Central memory CD4-positive, alpha-beta T cell (primary cell): ENCODE measurements at places on chromosomes 3 and 15.
A peak's percentile ranks its signal among the peaks of the same experiment; 100 is the strongest.

- no peak for DNase-seq
Observed at GRCh38 chr3:87973906-87974305, 84.9 kb downstream of the CGGBP1 start.

DNA sequence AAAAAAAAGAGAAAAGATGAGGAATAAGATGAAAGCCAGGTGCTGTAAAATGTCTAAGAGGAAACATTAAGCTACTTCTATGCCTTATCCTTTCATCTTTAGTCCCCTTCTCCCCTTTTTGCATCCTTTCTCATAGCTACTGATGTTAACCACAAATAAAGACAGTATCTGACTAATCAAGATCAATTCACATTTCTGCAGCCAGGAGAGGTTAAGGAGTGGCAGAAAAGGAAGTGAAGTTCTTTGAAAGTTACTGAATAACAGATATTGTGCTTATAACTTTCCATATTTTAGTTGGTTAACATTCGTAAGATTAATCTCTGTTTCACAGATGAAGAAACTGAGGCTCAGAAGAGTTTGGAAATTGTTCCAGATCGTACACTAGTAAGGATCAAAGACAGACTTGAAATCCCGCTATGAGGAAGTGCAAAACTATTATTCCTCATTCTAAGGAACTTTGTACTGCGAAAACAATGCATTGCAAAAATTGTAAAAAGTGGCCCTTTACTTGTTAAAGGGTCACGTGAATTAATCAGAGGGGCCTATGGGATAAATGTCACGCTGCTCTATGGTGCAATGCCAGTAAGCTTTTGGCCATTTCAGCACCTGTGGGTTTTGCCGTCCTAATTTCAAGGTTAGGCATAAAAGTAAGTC lies 117.7 kb upstream of the GRM7 start:
- DNase-seq = no peak

DNA sequence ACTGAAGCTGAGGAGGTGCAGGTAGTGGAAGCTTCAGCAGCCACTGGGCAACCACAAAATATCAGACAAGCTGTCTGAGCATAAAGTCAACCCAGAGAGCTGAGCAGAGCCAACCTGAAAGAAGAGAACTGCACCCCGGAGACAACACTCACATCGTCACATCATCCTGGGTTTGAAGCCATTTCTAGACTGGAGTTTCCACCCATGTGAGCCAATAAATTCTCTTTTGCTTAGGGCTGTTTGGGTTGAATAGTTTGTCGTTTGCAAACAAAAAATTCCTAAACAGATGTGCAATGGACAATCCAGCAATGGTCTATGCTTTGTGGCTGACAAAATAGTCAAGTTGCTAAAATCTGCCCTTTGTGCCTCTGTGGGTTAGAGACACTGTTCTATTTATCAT lies 15.3 kb upstream of the RAD18 start:
- DNase-seq = no peak

GRCh38 chr15:53520996-53521395 lies 238.5 kb downstream of the WDR72 start:
- DNase-seq = no peak

- DNase-seq = no peak
Observed at GRCh38 chr3:27907929-27908328, 185.8 kb upstream of the EOMES start.

DNA sequence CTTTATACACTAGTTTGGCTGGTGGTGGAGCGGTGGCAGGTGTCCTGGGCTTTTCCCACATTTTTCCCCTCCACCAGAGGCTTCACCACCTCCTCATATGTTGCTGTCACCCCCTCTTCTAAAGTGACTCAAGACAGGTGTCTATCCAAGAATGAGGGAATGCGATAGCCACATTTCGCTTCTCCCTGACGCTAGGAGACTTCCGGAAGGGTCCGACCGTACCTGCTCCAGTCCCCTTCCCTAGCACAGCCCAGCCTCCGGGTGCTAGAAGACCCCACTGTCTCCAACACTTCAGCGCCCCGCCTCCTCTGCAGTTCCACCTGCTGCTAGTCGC lies 496 bp downstream of the SCAMP2 start:
- DNase-seq = no peak

DNA sequence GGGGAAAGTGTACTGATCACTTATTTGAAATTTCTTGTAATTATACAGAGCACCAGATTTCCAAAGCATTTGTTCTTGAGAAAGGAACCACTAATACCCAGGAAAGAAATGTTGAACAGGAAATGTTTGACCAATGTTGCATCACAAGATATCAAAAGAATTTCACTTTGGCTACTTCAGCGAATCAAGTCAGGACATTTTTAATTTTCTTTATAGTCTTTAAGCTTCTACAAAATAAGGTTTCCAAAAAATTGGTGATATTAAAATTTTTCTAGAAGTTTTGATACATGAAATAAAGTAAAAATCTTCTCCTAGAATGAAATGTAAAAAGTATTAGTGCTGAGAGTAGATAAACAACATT lies 421.9 kb downstream of the MECOM start:
- no peak for DNase-seq

DNA sequence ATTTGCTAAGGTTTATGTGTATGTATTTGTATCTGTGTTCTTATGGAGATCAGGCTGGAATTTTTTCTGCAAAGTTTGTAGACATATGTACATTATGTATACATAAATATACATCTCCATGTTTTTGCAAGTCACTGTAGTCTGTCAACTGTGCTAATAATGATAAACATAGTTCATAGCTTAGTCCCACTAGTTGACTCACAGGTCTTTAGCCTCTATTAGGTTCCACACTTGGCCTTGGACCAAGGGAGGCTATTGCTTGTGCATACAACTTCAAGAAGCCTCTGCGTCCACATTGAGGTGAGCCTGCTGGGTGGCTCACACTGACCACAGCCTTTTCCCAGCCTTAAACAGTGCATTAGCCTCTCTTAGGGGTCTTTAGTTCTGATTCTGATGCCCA lies 243.8 kb upstream of the PEX5L start:
- no peak for DNase-seq

- DNase-seq = no peak
Observed at GRCh38 chr3:29978036-29978435, 628.4 kb upstream of the TGFBR2 start.

- DNase-seq = no peak
Observed at GRCh38 chr15:36428102-36428845, 151.2 kb upstream of the CDIN1 start.

DNA sequence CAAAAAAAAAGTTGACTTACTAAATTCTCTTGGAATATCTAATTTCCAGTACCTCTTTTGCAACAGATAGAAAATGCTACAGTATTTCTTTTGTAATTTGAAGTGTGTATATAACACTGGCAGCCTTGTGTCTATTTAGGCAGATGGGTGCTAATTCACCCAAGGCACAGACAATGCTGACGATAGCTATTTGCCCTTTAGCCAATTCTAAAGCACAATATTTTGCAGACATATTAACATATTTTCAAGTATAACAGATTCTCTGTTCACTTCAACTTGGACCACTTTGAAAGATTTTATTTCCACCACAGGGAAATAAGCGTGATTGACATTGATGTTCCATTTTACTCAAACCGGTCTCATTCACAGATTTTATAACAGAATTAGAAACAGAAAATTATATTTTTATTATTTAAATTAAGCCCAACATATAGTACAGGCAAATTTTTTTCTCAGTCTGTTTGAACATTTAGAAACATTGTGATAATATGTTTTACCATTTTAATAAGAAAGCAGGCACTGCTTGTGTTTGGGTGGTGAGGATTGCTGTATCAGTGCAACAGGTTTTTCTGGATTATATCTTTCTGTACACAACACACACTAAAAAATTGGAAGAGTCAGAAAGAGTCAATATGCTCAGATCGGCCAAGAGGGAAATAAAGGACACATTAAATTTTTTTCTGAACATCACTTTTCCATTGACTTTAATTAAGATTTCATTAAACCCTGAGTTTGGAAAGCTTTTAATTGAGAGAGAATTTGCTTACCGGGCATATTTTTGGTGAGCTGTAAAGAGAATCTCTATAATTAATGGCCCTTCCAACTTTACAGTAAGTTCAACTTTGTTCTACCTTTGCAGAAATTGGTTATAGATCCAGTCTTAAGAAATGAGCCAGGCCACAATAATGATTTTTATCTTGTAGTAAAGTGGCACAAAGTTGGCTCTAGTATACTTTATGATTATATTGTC lies 327.3 kb upstream of the NR2F2 start:
- no peak for DNase-seq

- DNase-seq = no peak
Observed at GRCh38 chr3:14853271-14853951, 34.6 kb downstream of the FGD5 start.

- DNase-seq = no peak
Observed at GRCh38 chr3:62335196-62335595, 38.2 kb downstream of the FEZF2 start.

- DNase-seq = no peak
Observed at GRCh38 chr3:58962040-58962651, 87.7 kb downstream of the CFAP20DC start.

DNA sequence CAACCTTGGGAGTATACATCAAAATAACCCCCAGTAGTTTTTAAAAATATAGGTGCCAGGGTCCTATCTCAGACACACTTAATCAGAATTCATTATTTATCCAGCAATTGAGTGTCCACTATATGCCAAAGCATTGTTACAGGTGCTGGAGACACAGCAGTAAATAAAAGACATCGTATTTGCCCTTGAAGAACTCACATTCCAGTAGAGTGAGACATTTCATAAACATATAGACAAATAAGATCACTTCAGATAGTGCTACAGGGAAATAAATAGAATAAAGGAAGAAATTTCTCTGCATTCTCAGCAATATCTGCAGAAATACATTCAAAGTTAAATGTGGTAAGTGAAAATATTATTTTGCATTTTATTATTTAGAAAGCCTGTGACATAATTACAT lies 34.1 kb upstream of the ANKRD28 start:
- no peak for DNase-seq

DNA sequence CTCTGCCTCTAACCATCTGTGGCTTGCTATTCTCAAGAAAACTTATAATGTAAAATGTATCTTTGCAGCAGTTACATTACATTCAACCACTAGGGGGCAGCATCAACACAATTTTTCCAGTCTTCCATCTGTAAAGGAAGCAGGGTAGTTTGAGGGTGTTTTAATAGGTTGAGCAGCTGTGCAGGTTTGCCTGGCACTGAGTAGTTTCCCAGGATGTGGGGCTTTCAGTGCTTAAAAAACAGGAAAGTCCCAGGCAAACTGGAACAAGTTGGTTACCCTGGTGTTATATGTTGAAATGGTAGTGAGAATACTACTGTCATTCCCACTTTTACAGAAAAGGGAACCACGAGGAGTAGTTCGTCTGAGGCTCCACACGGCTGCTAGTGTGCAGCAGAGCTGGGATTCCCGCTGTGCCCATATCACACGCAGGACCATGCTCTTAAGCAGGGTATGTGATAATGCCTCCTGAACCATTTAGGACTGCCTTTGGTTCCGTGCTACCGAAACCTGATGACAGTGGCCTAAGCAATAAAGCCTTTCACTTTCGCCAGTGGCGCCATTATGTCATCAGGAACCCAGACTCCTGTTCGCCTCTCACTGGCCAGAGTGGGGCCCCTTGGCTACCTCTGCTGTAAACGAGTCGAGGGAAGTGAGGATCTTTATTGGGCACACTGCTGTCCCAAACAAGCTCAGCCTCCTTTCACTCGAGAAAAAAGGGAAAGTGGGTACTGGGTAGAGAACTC lies 64.7 kb upstream of the ZBTB38 start:
- peak; percentile 71 for DNase-seq

DNA sequence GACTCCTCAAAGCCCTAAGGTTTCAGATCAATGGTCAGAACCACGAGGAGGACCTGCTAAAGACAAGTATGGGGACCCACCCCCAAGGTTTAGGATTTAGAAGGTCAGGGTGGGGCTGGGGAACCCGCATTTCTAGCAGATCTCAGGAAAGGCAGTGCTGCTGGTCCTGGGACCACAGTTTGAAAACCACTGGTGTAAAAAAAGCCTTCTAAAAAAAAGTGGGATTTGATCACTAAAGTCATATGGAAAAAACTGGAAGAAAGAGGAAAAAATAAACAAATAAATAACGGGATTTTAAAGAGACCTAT lies 832 bp downstream of the SLC41A3 start:
- DNase-seq = no peak

- no peak for DNase-seq
Observed at GRCh38 chr3:127316685-127317084, 28.8 kb upstream of the PRR20G start.

DNA sequence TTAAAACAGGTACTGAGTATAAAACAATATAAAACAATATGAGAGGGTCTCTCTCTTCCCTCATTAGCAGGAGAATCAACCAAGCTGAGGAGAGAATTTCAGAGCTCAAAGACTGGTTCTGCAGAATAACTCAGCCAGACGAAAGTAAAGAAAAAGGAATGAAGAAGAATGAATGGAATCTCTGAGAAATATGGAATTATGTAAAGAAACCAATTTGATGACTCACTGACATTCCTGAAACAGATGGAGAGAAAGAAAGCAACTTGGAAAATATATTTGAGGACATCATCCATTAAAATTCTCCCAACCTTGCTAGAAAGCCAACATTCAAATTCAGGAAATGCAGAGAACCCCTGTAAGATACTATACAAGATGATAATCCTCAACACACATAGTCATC lies 630.9 kb downstream of the PYDC2 start:
- no peak for DNase-seq

GRCh38 chr15:79620112-79620857 lies 188.1 kb downstream of the MINAR1 start:
- no peak for DNase-seq

DNA sequence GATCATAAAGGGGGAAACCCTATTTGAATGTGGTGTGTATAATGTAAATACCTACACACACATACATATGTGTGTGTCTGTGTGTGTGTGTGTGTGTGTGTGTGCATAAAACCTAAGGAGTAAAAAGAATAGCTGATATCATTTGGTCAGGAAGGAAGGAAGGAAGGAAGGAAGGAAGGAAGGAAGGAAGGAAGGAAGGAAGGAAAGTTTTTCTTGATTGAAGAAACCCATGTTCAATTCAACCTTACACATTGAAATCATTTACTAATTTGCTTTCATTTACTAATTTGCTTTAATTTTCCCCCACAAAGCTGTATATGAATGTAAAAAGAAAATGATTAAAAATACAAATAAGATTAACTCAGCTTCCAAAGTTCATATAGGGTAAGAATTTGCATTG lies 386.6 kb downstream of the ROBO2 start:
- no peak for DNase-seq

DNA sequence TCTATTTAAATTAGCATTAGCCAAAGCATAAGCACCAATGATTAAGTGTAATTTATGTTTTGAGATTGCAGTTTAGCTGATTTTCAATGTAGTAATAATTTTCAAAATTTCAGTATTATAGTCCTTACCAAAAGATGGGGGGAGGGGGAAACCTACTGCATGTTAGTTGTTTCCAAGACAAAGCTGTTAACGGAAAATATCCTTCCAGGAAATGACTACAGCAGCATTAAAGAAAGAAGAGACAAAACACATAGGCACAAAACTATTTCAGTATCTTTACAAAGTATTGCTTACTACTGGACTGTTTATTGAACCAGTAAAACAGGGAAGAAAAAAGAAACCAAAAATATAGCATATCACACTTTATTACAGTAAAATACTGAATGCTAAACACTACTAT lies 10.5 kb downstream of the BNIP2 start:
- DNase-seq = no peak
